ENCODE measurements at places on chromosomes 3 and 15. TPM values are rescaled to one million over a fixed set of nuclear protein-coding genes. Genes with fewer than 3 reads are reported as not detected.
A peak's percentile ranks its signal among the peaks of the same experiment; 100 is the strongest.

GRCh38 chr3:42803414-42804105 is 730 bp downstream of the HIGD1A start:
- peak overlapping the region; percentile 100 for H3K4me3 ChIP-seq
- no peaks in the 10 kb centered on the region for H3K27me3 ChIP-seq
- peak overlapping the region; percentile 81 for H3K27ac ChIP-seq
- peaks cover 8% of the 10 kb centered on the region for H3K4me1 ChIP-seq

- H3K4me1 ChIP-seq = no peaks in the 10 kb centered on the region
- no peak overlapping the region for H3K27ac ChIP-seq
- DNase-seq = no peak
- H3K27me3 ChIP-seq = no peaks in the 10 kb centered on the region
- H3K4me3 ChIP-seq = no peak overlapping the region
- no peaks in the 10 kb centered on the region for H3K36me3 ChIP-seq
Measured at GRCh38 chr3:192826214-192827006, 91.2 kb downstream of the MB21D2 start.

- H3K4me1 ChIP-seq = no peaks in the 10 kb centered on the region
- no peaks in the 10 kb centered on the region for H3K36me3 ChIP-seq
- peak; percentile 64 for DNase-seq
- no peak overlapping the region for H3K4me3 ChIP-seq
- H3K27me3 ChIP-seq = peaks cover 31% of the 10 kb centered on the region
- no peak overlapping the region for H3K27ac ChIP-seq
Measured at GRCh38 chr3:177835008-177835407, 637.7 kb upstream of the TBL1XR1 start.

DNA sequence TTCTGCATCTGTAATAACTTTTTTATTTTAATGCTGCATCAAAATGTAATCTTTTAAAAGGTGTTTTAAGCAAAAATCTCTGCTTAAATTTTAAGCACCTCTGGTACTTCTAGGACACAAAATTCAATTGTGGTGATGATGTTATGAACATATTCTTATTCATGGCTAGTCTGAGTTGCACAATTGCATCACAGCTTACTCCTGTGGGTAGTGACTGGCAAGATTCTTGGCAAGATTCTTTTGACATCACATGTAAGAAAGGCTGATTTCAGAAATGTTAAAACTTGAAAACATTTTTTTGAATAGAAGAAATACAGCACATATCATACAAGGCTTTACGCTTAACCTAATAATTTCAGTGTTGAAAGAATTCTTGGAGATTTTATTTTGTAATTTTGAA is 35.7 kb downstream of the IQCH start:
- H3K4me1 ChIP-seq = no peaks in the 10 kb centered on the region
- H3K27ac ChIP-seq = no peak overlapping the region
- H3K27me3 ChIP-seq = no peaks in the 10 kb centered on the region
- no peak overlapping the region for H3K4me3 ChIP-seq

- H3K36me3 ChIP-seq = no peaks in the 10 kb centered on the region
- no peak overlapping the region for H3K4me3 ChIP-seq
- H3K27ac ChIP-seq = no peak overlapping the region
- no peaks in the 10 kb centered on the region for H3K4me1 ChIP-seq
Measured at GRCh38 chr3:138890555-138891187, 55.9 kb upstream of the PIK3CB start.

GRCh38 chr3:86968244-86968932 is 22.6 kb downstream of the VGLL3 start:
- no peak overlapping the region for H3K27ac ChIP-seq
- H3K4me3 ChIP-seq = no peak overlapping the region
- no peaks in the 10 kb centered on the region for H3K36me3 ChIP-seq
- H3K4me1 ChIP-seq = no peaks in the 10 kb centered on the region
- no peaks in the 10 kb centered on the region for H3K27me3 ChIP-seq
- no peak for DNase-seq

DNA sequence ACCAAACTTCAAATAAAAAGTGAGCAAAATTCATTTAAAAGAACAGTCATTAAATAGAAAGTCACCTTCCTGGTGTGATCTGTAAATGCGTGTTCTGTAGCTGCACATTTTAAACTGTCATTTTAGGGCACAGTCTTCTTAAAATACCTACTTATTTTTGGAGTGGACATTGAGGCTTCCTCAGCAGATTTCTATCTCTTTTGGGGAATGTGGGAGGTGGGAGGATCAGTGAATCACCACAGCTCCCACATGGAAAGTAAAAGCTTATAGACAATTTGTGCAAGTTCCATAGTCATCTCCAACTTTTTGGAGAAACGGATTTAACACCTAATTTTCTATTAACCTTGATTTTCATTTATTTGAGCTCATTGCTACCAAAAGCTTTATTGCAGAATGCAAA is 21.0 kb upstream of the MOBP start:
- no peak for DNase-seq
- no peaks in the 10 kb centered on the region for H3K36me3 ChIP-seq
- H3K27me3 ChIP-seq = no peaks in the 10 kb centered on the region
- no peak overlapping the region for H3K27ac ChIP-seq

DNA sequence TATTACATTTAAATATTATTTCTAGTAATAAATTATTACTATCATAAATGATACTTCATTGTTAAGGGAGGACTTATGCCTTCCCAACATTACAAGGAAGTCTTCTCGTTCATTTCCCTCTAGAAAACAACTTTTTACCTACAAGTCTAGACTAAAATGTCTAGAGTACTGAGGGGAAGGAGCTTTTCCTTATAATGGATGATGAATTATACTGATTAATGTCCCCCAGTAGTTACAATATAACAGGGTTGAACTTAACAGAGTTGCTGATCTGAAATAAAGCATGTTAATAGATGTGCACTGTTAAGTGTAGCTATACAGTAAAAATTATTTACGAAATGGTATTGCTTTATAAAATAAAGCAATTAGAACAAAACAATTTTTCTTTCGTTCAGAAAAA is 2.7 kb upstream of the MNS1 start:
- no peak overlapping the region for H3K4me3 ChIP-seq
- no peaks in the 10 kb centered on the region for H3K4me1 ChIP-seq
- no peak for DNase-seq
- H3K36me3 ChIP-seq = no peaks in the 10 kb centered on the region
- H3K27me3 ChIP-seq = peaks cover 45% of the 10 kb centered on the region

- H3K27me3 ChIP-seq = no peaks in the 10 kb centered on the region
- peak; percentile 53 for DNase-seq
- H3K27ac ChIP-seq = no peak overlapping the region
- H3K4me1 ChIP-seq = peaks cover 4% of the 10 kb centered on the region
Measured at GRCh38 chr15:49877117-49877872, 241.7 kb downstream of the ATP8B4 start.

DNA sequence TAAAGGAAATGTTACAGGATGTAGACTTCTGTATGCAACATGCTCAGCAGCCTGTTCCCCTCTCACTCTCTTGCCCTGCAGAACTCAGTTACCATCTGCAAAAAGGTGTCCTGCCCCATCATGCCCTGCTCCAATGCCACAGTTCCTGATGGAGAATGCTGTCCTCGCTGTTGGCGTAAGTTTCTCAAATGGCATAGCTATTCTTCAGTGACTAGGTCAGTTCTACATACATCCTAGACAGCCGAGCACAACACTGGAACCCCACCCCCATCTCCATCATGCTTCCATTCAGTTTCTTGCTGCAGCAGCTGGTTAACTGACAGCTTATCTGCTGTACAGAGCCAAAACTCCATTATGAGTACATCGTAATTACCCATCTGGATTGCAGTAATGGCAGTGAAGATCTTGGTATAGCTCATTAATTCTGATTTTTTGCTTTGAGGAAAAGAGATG is 4.5 kb downstream of the THBS1 start:
- H3K36me3 ChIP-seq = peaks cover 74% of the 10 kb centered on the region
- no peak overlapping the region for H3K4me3 ChIP-seq
- no peaks in the 10 kb centered on the region for H3K27me3 ChIP-seq
- H3K4me1 ChIP-seq = peaks cover 3% of the 10 kb centered on the region

- no peaks in the 10 kb centered on the region for H3K27me3 ChIP-seq
- peaks cover 3% of the 10 kb centered on the region for H3K4me1 ChIP-seq
- H3K36me3 ChIP-seq = no peaks in the 10 kb centered on the region
- H3K4me3 ChIP-seq = no peak overlapping the region
Measured at GRCh38 chr3:156098437-156099035, 21.8 kb upstream of the KCNAB1 start.

GRCh38 chr3:68931406-68932149 is 769 bp downstream of the TAFA4 start:
- peaks cover 54% of the 10 kb centered on the region for H3K27me3 ChIP-seq
- no peak overlapping the region for H3K27ac ChIP-seq
- no peaks in the 10 kb centered on the region for H3K4me1 ChIP-seq

DNA sequence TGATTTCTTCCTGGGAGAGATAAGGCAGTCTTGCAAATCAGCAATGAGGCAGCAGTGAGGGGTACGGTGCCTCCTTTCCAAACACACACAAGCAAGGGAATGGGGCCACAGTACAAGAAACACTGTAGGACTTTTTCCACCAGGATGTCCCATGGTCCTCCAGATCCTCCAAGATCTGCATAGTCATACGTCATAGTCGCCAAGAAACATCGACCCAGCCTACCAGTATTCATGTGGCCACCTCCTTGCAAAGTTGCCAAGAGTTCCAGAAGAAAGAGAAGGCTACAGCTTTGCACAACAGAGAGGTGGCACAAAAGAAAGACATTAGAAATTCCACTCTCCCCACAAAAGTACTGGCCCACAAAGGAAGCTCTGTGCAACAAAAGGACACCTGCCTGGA is 257.9 kb downstream of the CTNNB1 start:
- no peaks in the 10 kb centered on the region for H3K36me3 ChIP-seq
- no peaks in the 10 kb centered on the region for H3K27me3 ChIP-seq
- H3K4me1 ChIP-seq = no peaks in the 10 kb centered on the region
- H3K4me3 ChIP-seq = no peak overlapping the region
- DNase-seq = no peak

GRCh38 chr3:116920826-116921610 is 211.4 kb downstream of the TUSC7 start:
- H3K4me1 ChIP-seq = no peaks in the 10 kb centered on the region
- no peaks in the 10 kb centered on the region for H3K27me3 ChIP-seq

- H3K36me3 ChIP-seq = no peaks in the 10 kb centered on the region
- peaks cover 12% of the 10 kb centered on the region for H3K4me1 ChIP-seq
- peak overlapping the region; percentile 3 for H3K4me3 ChIP-seq
- H3K27me3 ChIP-seq = no peaks in the 10 kb centered on the region
- H3K27ac ChIP-seq = no peak overlapping the region
Measured at GRCh38 chr3:171895900-171896299, 52.8 kb downstream of the TMEM212 start.

GRCh38 chr15:38242055-38242454 is 10.6 kb upstream of the SPRED1 start:
- no peaks in the 10 kb centered on the region for H3K27me3 ChIP-seq
- no peak overlapping the region for H3K4me3 ChIP-seq
- no peaks in the 10 kb centered on the region for H3K36me3 ChIP-seq
- H3K4me1 ChIP-seq = peaks cover 8% of the 10 kb centered on the region
- no peak for DNase-seq
- H3K27ac ChIP-seq = no peak overlapping the region

DNA sequence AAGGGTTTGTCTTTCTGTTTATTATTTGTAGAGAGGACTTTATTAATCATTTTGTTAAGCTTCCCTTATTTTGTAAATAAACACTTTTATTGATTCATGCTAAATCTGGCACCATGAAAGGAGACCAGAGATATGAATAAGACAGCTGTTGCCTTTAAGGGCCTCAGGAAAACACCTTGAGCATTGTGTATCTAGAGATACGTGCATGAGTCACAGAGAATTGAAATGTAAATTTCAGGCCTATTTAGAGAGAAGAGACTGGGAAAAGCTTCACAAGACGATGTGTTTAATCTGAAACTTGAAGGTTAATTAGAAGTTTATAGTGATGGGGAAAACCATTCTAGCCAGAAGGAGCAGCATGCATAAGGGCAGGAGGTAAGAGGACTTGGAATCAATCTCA is 28.6 kb upstream of the UTS2B start:
- H3K4me3 ChIP-seq = no peak overlapping the region
- no peaks in the 10 kb centered on the region for H3K27me3 ChIP-seq
- no peaks in the 10 kb centered on the region for H3K4me1 ChIP-seq
- peaks cover 67% of the 10 kb centered on the region for H3K36me3 ChIP-seq
- H3K27ac ChIP-seq = no peak overlapping the region

DNA sequence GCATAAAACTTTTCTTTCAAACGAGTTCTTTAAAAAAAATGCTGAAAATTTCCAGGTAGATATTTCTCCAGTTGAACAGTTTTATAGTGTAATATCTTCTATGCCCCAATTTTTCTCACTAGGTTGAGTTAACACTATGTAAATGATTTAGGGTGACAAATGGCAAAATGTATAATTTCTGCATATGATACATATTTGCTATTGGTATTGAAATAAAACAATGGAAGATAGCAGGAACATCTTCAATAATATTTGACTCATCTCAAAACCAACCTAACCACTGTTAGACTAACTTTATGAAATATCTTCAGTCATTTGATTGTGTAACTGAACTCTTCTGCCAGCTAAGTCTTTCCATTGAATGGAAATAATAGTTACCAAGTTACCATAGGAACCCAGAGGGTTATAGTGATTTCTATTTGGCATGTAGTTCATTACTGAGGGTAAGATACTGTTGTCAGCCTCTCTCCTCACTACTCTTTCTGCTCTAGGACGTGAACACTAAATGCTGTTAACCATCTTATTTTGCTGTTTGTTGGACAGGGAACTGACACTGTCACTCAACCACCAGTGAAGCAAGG is 824.7 kb upstream of the NECTIN3 start:
- H3K27ac ChIP-seq = no peak overlapping the region
- H3K27me3 ChIP-seq = no peaks in the 10 kb centered on the region
- DNase-seq = no peak
- no peaks in the 10 kb centered on the region for H3K36me3 ChIP-seq
- no peak overlapping the region for H3K4me3 ChIP-seq

DNA sequence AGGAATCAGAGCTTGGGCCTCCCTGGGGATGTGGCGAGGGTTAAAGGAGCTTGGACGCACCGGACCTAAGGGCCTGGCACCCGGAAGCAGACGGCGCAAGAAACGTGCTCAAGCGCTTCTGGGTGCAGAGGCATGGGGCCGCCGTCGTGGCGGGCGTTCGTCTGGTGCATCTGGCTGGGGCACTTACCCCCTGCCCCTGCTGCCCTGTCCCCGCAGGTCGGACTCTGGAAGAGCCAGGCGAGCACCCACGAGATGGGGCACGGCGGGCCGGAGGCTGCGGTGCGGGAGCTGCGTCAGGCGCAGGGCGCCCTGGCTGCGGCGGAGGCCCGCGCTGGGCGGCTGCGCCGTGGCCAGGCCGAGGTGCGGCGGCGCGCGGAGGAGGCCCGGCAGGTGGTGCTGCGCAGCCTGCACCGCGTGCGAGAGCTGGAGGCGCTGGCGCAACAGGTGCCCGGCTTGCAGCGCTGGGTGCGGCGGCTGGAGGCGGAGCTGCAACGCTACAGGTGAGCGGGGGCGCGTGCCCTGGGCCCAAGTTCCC is 2.5 kb downstream of the EFCC1 start:
- H3K27ac ChIP-seq = no peak overlapping the region
- peaks cover 4% of the 10 kb centered on the region for H3K4me1 ChIP-seq
- peaks cover 96% of the 10 kb centered on the region for H3K27me3 ChIP-seq
- peak; percentile 78 for DNase-seq
- no peak overlapping the region for H3K4me3 ChIP-seq
- no peaks in the 10 kb centered on the region for H3K36me3 ChIP-seq

DNAH12 gene
- 0.77 TPM for total RNA-seq

LMAN1L gene
- not detected for total RNA-seq

NPAP1 gene
- total RNA-seq = 0.14 TPM

NUTM1 gene
- not detected for total RNA-seq

VWA5B2 gene
- 0.62 TPM for total RNA-seq

EEFSEC gene
- total RNA-seq = 15.3 TPM

TOP2B gene
- 209 TPM for total RNA-seq

FOXB1 gene
- 1.7 TPM for total RNA-seq

C2CD4A gene
- not detected for total RNA-seq
